Left ventricle myocardium superior (tissue), 1 donor: ENCODE measurements at places on chromosomes 16 and 17. TPM values are rescaled to one million over a fixed set of nuclear protein-coding genes. Genes with fewer than 3 reads are reported as not detected.

- no peak for DNase-seq
Observed at GRCh38 chr16:85915125-85915845, 16.3 kb downstream of the IRF8 start.

DNA sequence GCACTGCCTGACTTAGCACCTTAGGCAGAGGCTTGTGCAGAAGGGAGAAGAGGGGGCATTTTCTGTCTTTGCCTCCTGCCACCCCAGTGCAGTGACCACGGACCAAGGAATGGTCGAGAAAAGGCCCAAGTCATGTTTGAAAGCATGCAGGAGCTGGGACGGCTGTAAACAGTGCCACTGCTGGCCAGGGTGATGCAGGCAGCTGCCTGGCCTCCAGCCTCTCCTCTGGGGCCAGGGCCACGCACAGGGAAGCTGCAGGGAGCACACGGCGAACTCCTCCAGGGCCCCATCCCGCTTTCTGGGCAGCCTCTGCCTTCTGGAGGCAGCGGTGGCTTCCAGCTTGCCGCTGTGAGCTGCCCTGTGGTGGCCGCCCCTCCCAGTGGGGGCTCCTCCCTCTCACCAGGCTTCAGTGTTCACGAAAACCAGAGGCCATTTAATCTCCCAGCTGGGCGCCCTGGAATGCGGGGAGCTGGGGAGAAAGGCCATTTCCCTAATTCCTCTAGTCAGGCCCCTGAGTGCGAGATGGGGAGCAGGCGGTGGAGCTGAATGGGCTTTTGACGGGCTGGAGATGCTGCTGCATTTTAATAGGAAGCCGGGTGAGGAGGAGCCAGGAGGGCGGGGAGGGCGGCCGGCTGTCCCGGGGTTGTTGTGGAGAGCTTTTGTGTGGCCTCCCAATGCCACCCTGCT, 28.7 kb upstream of the DNAI2 start:
- no peak for DNase-seq

- DNase-seq = no peak
Observed at GRCh38 chr17:35906926-35907637, 23.5 kb downstream of the RDM1 start.

DNA sequence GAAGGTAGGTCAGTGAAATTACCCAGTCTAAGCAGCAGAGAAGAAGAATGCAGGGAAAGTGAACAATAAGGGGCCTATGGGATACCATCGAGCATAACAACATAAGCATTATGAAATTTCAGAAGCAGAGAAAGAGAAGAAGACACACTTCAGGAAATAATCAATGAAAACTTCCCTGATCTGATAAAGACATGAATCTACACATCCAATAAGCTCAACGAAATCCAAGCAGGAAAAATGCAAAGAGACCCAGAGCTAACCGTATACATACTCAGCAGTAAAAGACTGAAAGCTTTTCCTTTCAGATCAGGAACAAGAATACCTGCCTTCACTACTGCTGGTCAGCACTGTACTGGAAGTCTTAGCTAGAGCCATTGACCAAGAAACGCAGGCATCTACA, 38.6 kb downstream of the WDR45B start:
- no peak for DNase-seq

DNA sequence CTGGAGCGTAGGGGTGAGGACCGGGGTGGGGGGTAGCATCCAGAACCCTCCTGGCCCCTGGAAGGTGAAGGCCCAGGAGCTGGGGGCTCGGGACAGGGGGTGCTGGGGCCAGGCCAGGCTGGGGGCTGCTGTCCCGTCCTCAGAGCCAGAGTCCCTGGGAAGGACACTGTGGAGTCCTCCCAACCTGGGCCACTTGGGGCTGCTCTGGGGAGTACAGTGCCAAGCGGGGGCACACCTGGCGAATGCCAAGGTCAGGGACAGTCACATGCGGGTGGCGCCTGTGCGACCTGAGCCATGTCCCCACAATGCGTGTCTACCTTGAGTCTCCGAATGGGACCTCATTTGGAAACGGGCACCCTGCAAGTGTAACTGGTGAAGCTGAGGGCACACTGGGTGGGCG, 1.2 kb upstream of the PERCC1 start:
- no peak for DNase-seq

DNA sequence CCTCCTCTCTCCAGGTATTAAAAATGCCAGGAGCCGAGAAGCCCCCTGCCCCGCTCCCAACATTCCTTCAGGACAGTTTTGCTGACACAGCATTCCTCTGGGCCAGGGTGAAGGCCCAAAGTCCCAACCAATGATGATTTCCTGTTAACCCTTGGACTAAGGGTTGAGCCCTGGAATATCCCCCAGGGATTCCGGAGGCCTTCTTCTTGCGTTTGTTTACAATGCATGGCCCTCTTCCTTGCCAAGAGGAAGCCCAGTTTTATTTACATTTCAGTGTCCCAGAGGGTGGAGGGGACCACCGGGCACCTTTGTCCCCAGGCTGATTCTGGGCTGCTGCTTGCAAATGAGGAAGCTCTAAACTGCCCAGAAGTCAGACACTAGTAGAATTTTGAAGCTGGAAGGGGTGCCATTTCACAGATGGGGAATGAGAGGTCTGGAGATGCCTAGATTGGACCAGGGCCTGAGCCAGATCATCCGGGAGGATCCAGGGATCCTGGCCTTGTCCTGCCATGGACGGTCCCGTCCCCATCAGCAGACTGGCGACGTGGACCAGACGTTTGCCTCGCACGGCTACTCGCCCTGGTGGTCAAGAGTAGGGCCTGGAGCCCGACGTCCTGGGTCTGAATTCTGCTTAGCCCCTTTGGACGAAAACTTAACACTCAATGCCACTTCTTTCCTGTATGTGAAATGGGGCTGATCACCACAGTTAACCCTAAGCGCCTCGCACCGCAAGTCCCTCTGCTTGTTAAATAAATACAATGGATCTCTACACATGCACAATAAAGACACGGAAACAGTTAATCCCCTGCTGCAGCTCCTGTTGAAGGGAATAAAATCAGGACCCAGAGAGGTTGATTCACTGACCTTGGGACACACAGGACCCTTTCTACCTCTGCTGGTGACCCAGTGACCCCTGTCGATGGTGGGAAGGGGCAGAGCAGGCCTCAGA, 55.6 kb upstream of the CIBAR2 start:
- DNase-seq = peak; percentile 28

The JMJD6 gene
- total RNA-seq = 68.6 TPM

The TP53TG3C gene
- 0.42 TPM for total RNA-seq

The OR1G1 gene
- not detected for total RNA-seq

The ABCA9 gene
- 21.5 TPM for total RNA-seq
